ENCODE measurements at places on chromosomes 11 and 22.

DNA sequence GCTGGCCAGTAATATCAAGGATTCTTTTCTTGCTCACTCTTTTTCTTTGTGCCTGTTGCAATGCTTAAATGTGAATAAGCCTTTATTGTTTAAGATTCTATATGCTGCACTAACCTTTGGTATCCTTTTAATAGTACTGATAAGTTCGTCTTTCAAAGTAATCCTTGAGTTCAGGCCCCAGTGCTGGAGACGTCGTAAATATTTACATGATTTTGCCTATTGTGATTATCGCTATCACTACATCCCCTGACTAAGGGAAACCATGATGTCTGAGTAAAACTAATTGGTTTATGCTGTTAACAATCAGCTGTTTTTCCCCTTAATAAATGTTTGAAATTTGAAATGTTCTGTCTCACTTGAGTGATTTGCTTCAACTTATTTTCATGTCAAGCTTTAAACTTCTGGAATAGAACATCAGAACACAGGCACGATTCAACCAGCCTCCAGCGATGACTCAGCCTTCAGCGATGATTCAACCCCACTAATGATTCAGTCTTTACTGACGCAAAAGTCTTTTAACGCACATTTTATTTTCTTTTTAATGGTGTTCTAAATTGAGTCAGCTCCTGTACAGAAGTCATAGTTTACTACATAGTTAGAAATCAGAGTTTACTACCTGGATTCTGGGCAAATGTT is 3.9 kb downstream of the HTATIP2 start:
- DNase-seq: peak; percentile 22

DNA sequence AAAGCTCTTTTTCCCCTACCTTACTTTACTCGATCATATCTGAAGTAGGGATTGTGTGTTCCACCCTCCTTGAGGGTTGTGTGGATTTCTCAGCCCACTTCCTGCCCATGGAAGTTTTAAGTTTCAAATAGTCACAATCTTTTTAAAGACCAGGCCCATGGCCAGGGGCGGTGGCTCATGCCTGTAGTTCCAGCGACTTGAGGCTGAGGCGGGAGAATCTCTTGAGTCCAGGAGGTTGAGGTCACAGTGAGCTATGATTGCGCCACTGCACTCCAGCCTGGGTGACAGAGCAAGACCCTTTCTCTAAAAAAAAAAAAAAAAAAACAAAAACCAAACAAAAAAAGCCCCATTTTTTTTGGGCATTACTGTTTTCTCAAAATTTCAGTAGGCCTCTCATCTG is 36.3 kb upstream of the LRRC10B start:
- no peak for DNase-seq

GRCh38 chr11:102552447-102553194 is 22.1 kb upstream of the MMP7 start:
- no peak for DNase-seq

- DNase-seq: no peak
Observed at GRCh38 chr11:10561043-10561818, 7.2 kb downstream of the LYVE1 start.

- DNase-seq: no peak
Observed at GRCh38 chr11:48162885-48163268, 53.7 kb upstream of the OR4B1 start.

DNA sequence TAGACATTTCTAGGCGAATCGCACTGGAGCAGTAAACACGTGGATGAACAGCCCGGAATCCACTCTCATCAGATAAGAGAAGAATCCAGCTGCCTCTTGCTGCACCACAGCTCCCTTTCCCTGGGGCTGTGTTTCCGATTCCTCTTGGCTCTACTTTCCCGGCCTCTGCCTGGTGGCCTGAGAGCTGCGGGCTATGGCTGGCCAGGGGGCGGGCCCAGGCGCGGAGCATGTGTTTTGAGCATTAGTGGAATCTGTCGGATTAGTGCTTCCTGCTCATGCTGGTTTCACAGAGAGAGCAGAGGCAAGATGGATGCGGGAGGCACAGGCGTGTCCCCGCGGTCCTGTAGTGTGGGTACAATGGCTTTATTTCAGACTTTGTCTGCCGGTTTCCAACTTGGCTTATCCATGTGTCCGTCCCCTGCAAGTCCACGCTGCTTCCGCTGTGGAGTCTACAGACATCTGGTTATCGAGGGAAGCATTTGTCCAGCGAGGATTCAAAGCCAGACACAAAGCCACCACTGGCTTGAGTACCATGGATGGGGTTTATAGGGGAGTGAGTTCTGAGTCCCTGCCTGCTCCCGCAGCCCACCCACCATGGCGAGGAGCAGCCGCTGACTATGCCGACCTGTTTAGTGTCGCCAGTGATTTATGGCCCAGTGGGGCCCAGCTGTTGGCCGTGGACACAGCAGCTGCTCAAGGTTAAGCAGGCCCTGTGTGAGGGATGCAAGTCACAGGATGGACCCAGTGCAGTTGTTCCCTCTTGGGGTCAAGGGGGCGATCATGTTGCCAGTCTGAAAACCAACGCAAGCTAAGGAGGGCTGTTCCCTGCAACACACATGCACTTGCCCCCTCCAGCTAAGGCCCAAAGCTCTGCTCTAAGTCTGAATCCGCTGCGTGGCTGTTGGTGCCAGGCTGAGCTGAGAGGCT is 43.3 kb upstream of the EP300 start:
- DNase-seq: peak; percentile 10

GRCh38 chr11:118956847-118957469 is 860 bp downstream of the UPK2 start:
- DNase-seq: no peak

DNA sequence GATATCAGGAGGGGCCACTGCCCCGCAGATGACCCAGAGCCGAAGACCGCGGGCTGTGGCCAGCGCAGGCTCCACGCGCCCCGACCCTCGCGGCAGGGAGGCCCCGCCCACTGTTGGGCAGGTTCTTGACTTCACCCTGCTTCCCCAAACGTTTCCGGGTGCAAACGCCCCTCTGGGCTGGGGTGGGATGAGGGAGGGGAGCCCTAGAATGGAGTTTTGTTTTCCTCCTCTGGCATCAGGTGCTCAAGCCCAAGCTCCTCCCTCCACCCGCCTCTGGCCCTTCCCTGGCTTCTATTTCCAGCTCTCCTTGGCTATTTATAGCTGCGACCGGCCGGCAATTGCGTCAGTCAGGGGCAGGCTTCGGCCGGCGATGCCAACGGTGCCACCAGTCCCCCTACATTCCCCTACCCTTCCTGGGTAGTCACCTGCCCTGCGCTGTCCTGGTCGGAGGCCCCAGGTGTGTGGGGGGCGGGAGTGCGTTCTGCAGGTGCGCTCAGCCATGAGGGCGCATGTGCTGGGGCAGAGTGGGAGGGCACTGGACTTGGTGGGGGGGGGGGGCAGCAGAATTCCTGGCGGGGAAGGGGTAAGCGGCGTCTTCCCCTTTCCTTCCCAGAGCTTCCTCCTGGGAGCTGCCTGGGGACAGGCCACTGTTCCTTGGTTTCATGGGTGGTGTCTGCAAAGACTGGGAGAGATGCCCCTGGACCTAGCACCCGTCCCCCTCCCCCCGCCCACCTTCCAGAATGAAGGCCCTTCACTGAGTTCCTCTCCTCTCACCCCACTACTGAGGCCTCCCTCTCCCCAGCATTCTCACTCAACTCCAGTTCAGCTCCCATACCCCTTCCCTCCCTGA is 23.6 kb downstream of the DUSP8 start:
- no peak for DNase-seq

- DNase-seq: no peak
Observed at GRCh38 chr22:24583221-24584165, 9.4 kb downstream of the LRRC75B start.

DNA sequence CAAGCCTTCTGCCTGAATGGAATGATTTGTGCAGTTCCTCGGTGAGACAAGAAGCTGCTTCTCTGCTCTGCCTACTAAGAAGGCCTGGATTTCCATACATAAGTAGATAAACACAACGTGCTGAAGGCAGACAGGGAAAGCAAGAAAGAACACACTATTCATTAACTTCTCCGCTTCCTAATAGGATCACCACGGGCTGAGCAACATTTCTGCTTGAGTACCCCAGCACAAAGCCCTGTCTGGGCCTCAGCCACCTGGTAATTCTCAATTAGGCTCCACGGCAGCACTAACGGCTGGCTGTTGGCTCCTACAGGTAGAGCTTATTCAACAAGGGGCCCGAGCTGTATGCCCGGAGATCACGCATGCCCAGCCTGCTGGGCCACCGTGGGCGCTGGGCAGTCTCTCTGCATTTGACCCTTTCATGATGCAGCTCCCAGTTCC is 1156.6 kb downstream of the TBC1D22A start:
- no peak for DNase-seq

DNA sequence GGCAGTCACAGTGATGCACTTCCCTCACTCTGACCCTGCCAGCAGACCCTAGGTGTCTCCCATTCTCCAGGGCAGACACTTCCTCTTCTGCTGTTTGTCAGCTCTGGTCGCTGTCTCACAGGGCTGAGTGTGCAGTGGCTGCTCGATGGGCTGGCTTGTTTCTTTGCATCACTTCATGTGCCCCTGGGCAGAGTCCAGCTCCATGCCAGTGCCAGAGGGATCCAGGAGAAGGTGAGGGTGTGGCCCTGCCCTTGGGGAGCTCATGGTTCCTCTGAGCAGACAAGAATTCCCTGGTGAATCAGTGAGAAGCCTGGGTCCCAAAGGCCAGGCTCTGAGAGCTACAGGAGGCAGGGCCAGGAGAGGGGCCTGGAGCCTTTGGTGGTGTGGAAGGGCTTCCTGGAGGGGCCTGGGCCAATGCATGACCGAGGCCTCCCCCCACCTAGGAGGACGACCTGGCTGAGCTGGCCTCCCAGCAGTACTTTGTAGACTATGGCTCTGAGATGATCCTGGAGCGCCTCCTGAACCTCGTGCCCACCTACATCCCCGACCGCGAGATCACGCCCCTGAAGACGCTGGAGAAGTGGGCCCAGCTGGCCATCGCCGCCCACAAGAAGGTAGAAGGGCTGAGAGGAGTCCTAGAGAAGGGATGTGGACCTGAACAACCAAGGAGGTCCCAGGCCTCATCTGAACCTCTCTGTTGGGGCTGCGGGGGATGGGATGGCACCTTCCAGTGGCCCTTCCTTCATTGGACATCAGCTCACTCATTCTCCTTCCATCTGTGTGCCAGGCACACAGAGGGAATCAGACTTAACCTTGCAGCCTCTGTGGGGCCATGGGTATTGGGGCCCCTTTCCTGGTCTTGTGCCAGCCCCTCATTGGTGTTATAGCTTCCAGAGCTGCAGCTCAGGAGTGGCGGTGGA is 66.1 kb downstream of the MYO7A start:
- DNase-seq: no peak

DNA sequence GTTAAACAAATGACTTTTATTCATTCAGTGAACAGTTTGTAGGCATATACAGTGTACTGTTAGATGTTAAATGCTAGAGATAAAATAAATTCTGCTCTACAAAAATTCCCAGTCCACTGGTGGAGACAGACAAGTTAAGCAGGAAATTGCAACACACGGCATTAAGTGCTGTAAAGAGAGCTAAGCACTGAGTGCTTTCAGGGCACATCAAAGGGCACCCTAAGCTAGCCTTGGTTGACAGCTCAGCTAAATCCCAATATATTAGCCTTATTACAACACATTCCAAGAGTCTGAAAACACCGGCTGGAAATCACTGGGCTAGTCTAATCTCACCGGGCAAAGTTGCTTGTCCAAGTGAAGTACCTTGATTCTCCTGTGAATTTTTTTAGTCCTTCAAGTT is 55.1 kb downstream of the NOX4 start:
- no peak for DNase-seq

DNA sequence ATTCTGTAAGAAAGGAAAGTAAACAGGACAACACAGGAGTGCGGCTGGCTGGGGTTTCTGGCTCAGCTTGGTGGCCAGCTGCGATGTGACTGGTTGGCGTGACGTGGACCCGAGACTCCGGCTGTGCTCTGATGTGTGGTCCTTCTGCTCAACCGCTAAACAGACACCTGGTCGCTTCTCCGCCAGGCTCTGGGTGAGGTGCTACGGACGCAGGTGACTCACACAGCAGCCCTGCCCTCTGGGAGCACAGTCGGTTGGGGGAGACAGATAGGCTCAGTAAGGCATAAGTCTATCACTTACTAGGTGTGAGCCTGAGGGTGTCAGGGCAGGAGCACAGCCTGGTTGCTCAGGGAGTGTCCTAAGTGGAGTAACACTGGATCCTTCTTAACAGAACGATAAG is 8.2 kb downstream of the RTL6 start:
- DNase-seq: no peak

GRCh38 chr22:35528927-35529326 is 11.7 kb upstream of the RASD2 start:
- no peak for DNase-seq

- no peak for DNase-seq
Observed at GRCh38 chr22:37806409-37807333, 1.1 kb upstream of the GCAT start.

GRCh38 chr22:46749682-46750529 is 11.9 kb upstream of the CERK start:
- DNase-seq: no peak

- DNase-seq: peak; percentile 65
Observed at GRCh38 chr11:10858439-10859325, 829 bp upstream of the ZBED5 start.

DNA sequence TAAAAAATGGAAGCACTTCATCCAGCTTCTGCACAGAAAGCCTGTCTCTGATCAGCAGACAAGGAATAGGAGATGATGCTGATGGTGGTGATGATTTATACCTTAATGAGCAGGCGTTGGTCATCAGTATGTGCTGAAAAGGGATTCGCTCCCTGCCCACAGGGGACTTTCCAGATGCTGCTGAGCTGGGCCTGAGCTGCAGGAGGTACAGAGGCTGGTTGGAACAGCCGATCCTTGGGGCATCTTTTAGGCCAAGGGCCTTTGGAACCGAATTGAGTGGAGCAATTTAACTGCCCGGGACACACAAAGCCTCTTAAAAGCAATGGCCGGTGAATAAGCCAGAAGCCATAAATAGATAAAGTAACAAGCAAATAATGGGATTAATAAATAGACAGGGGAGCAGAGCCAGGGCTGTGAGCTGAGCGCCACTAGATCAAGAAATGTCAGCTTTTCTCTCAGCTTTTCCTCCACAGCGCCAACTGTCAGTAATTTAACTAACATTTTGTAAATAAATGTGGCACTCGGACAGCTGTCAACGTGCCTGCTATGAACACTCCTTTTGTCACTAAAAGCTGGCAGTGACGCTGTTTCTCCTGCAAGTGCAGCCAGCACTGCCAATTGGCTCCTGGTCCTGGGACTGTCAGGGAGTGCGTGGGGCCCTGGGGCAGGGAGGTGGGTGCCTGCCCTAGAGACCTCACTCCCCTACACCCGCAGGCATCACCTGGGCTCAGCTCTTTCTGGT is 562.3 kb downstream of the NTM start:
- peak; percentile 19 for DNase-seq

GRCh38 chr11:65572356-65573051 is at the start of gene FAM89B:
Gene FAM89B (plus strand): TSS chr11:65572538. CDS start chr11:65572670, 132 bp downstream.
- peak; percentile 80 for DNase-seq

GRCh38 chr22:48603621-48604320 is 1223.9 kb downstream of the BRD1 start:
- DNase-seq: no peak

- no peak for DNase-seq
Observed at GRCh38 chr22:20116376-20116950, 559 bp downstream of the RANBP1 start.

DNA sequence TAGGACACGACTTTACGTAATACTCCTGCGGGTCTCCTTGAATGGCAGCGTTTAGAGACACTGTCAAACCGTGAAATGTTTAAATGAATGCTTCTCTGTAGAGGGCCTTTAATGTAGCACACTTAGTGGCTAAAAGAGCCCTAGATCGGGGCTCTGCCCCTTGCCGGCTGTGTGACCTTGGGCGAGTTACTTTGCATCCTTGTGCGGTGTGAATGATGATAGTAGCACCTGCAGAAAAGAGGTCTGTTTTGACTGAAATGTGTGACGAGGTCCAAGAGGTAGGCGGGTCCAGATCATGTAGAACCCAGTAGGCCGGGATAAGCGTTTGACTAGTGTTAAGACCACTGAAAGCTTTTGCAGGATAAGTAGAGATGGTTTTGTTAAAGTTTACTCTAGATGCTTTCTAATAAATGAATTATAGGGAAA is 866 bp downstream of the MED17 start:
- no peak for DNase-seq
